ENCODE measurements at places on chromosomes 3 and 15.

GRCh38 chr3:70882104-70882503, 569.7 kb upstream of the MDFIC2 start:
- no peak for DNase-seq

DNA sequence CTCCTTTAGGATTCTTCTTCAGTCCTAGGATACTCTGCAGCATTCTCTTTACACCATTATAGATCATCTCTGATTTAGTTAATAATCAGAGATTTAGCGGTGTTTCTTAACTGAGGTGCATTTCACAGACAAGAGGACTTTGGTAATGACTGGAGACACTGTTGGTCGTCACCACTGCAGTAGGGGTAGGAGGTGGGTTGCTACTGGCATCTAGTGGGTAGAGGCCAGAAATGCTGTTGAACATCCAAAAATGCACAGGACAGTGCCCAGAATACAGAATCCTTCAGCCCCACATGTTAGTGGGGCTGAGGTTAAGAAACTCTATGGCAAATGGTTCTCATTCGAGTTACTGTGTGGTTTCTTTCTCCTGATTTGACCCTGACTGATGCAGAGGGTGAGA, 80.4 kb upstream of the LMCD1 start:
- DNase-seq: no peak

DNA sequence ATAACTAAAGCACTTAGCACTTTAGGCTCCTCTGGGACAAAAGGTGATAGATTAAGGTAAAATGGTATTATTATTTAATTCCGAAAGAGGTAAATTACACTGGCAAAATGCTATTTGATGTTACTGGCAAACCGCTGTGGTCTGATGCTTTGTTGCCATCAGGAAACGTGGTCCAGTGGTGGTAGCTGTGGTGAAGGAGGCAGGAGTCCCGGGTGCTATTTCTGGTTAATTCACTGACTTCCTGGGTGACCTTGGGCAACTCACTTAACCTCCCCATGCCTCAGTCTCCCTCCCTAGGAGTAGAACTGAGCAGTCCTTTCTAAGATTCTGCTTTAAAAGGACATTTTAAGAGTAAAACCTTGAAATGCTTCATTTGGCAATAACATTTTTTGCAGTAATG, 233.4 kb downstream of the ZPLD1 start:
- no peak for DNase-seq

- no peak for DNase-seq
These were observed 8.7 kb downstream of the SEMA3F start for GRCh38 chr3:50163572-50164455.

- DNase-seq: no peak
These were observed 382.4 kb downstream of the IL5RA start for GRCh38 chr3:2727610-2728318.

- peak; percentile 26 for DNase-seq
These were observed 57.7 kb downstream of the SLC12A8 start for GRCh38 chr3:125154800-125155269.

DNA sequence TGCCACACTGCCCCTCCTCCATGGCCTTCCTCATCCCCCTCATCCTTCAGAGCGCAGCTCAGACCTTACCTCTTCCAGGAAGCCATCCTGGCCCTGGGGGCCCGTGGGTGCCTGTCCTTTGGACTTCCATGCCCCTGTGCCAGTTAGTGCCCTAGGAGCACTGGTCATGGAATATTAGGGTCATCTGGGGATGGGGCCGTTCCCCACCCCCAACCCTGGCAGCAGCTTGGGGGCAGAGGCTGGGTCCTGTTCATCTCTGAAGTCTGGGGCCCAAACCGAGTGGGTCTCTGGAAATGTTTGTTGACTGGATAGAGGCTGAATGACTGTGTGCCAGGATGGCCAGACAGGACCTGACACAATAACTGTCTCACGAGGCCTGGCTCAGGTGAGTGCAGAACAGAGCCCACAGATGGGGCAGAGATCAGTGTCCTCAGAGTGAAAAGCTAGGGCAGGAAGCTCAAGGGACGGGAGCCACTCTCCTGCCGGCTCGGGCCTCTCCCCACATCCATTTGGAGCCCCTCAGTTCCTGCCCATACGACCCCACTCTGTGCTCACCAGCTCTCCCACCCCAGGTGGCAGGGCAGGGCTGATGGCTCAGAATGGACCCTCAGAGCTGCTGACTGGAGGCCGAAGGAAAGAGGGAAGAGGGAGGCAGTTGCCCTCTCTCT, 62.5 kb downstream of the TLE3 start:
- no peak for DNase-seq

GRCh38 chr3:56960234-56960917, 100.1 kb upstream of the SPATA12 start:
- DNase-seq: no peak

- no peak for DNase-seq
These were observed 79.3 kb upstream of the GMNC start for GRCh38 chr3:190941694-190942260.

DNA sequence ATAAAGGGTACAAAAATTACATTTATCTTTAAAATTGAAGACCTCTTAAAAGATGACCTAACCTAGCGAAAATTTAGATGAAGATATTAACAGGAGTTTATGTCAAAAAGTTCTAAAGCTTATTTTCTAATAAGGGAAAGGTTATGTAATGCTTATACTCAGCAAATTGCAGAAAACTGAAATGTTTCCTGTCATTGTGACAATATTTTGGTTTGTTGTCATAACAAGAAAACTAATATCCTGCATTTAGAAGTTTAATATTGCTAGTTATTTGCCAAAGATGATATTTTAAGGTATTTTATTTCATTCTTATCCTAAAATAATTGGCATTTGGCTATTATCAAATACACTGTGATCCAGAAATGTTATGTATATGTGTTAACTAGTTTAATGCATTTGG, 294.5 kb downstream of the C3orf38 start:
- DNase-seq: no peak

DNA sequence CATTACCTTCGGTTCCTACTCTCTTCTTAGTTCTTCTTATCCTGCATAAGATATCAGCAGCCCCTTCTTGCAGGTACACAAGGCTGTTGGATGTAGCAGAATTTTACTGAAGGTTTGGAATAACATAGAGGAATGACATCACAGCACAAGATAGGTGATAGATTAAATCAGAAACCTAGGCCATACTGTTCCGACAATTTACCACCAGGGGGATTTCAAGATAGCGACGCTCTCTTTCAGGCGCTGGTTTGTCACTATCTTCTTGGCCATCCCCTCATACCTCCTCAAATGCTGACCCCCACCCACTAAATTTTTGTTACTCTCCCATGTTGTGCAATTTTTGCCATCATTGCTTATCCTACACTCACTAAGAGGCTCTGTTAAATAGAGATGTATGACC, 3.5 kb downstream of the SIDT1 start:
- no peak for DNase-seq

GRCh38 chr15:64285871-64286270, 70.1 kb downstream of the CSNK1G1 start:
- DNase-seq: no peak

GRCh38 chr3:170638988-170639387, 53.1 kb upstream of the SLC7A14 start:
- DNase-seq: no peak

- no peak for DNase-seq
These were observed 24.8 kb upstream of the SLMAP start for GRCh38 chr3:57731311-57731710.

DNA sequence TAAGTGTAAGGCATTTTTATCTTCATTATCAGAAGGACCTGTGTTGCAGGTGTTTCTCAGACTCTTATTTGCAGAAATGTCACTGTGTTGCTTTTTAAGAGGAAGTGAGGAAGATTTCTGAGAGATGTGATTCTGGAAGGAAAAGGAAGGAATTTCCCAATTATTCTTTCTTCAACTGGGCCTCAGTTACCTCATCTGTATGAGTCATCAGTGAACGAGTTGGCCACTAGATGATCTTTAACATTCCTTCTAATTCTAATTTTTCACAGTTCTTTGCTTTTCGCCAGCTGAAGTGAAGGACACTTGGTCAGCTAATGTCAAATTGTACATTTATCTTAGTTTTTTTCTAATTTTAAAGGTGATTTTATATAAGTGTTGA, 28.9 kb downstream of the CLEC3B start:
- DNase-seq: no peak

GRCh38 chr3:70308760-70309159, 3.7 kb downstream of the MDFIC2 start:
- DNase-seq: peak; percentile 19

DNA sequence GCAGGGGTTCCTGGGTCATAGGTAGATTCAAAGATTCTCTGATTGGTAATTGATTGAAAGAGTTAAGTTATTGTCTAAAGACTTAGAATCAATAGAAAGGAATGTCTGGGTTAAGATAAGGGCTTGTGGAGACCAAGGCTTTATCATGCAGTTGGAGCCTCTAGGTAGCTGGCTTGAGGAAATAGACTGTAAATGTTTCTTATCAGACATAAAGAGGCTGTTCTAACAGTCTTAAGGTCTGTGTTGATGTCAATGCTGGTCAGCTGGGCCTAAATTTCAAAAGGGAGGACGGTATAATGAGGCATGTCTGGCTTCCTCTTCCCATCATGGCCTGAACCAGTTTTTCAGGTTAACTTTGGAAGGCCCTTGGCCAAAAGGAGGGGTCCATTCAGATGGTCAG, 48.9 kb downstream of the GASK1A start:
- DNase-seq: no peak

DNA sequence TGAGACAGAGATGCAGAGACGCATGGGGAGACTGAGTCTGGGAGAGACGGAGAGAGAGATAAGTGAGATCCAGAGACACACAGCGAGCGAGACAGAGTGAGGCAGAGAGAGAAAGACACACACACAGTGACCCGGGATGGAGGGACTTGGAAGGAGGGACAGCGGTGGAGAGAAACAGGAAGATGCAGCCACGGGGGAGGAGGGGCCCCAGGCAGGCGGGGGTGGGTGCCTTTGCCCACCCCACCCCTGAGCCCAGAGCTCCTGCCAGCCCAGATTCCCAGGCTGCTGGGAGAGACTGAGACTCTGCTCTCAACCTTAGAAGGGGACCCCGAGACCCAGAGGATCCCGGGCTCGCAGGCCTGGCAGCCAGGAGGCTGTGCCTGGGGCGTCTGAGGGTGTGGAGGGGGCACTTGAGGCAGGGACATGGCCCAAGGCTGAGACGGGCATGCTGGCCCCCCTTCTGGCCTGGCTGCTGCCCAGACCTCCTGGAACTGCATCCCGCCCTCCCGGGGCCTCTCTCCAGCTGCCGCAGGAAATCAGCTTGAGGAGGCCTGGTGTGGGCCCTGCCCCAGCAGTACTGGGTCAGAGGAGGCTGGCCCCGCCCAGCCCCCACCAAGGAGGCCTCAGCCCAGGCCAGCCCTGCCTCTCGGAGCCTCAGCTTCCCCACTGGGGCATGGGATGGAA, 18.1 kb downstream of the H1-8 start:
- no peak for DNase-seq

DNA sequence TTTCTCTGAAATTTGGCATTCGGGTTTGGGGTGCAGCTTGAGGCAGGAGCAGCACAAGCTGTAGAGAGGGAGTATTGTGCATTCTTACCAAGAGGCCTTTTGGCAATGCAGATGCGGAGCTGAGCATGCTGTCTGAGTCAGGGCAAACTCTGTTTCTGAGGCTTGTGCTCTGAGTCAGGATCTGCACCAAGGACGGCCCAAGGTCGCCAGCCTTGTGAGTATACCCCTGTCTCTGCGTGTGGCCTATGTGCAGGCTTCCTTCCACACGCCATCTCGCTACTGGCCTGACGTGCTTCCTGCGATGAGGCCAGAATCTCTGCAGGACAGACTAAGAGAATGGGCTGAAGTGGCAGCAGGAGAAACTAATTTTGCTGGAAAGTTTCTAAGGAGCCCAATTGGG, 83.8 kb upstream of the ROPN1 start:
- DNase-seq: no peak

- no peak for DNase-seq
These were observed 73.7 kb upstream of the TLE3 start for GRCh38 chr15:70171256-70171886.

DNA sequence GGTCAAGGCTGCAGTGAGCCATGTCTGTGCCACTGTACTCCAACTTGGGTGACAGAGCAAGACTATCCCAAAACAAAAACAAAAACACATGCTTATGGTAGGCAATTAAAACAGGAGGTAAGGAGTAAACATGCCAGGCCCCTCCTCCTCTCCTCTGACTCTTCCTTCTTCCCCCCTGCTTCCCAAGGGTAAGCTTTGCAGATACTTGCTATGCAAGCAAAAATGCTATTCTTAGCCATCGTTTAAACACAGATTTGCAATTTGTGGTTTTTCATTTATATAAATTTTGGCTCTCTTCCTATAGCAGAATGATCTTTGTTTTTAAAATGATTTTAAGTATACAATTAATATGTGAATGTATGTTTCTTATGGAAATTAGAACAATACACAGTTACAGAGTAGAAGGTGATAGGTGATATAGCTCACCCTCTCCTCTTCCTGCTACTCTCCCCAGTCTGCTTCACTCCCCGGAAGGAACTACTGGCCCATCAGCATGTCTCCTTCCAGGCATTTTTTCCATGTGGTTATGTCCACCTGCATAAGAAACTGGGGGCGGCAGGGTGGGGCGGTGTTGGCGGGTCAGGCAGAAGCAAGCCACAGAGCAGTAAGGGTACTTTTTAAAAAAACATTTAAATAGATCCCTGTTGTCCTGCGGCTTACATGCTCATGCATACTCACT, 42.1 kb downstream of the IGF1R start:
- no peak for DNase-seq

- DNase-seq: peak; percentile 67
These were observed at the start of gene UBE2Q2 for GRCh38 chr15:75842722-75843677. Gene UBE2Q2 (plus strand): TSS chr15:75843447. CDS start chr15:75843667, 220 bp downstream.

DNA sequence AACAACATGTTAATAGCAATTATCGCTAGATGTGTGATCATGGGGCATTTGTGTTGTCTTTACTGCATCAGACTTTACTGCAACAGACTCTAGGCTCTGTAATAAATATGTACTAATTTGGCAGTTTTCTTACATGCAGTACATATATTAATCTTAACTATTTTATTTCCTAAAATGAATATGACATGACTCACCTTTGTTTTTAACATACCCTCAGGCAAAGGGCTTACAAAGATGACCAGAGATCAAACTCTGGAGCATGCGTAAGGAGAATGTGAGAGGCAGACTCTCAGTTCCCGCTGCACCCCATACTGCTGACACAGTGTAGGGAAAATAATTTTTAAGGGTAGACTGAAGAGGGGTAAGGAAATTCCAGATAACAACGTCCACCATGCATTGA, 7.2 kb upstream of the FAM174B start:
- DNase-seq: no peak

- DNase-seq: no peak
These were observed 7.4 kb upstream of the ANPEP start for GRCh38 chr15:89822026-89822425.

- no peak for DNase-seq
These were observed 770.6 kb upstream of the CFAP20DC start for GRCh38 chr3:59820352-59820934.

All from MM.1S (cell line).